NCI-H1417 treated with DMSO at 0.1 percent for 48 hours (cell line): ENCODE measurements at places on chromosomes 3 and 15.

GRCh38 chr3:103170651-103171050 lies 735.8 kb downstream of the ZPLD1 start:
- DNase-seq, result no peak

- DNase-seq, result no peak
These were observed 66.1 kb downstream of the KBTBD12 start for GRCh38 chr3:127981097-127981496.

DNA sequence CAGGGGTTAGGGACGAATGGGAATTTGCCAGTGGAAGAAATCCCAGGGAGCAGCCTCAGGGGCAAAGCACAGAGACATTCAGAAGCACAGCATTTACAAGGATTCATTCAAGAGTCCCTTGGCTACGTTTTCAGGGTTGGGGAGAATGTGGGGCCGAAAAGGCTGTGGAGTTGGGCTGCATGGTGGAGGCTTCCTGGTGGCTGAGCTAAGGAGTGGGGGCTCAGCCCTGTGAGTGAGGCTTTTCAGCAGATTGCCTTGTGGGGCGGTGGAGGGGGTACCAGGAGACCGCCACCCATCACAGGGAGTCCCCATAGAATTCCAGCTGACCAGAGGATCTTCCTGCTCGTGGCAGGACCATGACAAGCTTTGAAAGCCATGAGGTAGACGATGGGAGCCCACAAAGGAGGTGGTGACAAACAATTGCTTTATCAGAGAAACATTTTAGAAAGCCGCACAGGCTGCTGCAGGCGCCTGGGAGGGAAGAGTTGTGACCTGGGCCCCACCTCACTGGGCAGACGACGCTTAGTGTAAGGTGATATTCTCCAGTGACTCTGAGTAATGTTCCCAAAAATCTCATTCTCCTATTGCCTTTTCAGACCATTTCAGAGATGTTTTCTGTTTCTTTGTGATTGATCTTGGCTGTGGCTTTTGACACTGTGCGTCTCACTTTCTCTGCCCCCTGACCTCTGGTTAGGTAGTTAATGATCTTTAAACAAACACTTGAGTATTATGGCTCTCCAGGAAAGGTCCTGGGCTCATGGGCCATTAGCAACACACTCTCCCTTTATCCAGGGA lies 128.0 kb downstream of the DNAJB8 start:
- peak; percentile 19 for DNase-seq

GRCh38 chr3:61729038-61729634 lies 167.8 kb downstream of the PTPRG start:
- no peak for DNase-seq

DNA sequence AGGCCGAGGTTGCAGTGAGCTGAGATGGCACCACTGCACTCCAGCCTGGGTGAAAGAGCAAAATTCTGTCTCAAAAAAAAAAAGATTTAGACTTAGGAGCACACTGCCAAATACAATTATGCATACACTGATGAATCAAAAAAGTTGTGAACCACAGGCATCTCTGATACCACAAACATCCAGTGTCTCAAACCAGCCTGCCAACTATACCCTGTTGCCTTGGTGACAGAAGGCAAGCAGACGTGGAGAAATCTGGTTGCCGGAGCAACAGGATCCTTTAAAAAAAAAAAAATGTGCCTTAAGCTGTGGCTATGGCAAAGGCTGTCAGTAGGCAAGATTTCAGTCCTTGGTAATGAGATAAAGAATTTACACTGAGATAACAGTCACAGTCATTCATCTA lies 202.3 kb downstream of the NEK10 start:
- peak; percentile 0 for DNase-seq

DNA sequence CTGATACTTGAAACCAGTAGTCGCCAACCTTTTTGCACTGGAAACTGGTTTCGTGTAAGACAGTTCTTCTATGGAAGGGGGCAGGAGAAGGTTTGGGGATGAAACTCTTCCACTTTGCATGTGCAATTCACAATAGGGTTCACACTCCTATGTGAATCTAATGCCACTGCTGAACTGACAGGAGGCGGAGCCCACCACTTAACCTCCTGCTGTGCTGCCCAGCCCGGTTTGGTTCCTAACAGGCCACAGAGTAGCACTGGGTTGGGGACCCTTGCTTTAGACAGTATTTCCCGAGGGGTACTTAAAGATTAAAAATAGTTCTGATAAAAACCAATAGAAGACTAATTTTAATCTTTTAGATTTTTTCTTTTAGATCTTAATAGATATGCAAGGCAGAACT lies 11.1 kb downstream of the TFG start:
- DNase-seq, result no peak

GRCh38 chr3:13750731-13751130 lies 129.1 kb downstream of the WNT7A start:
- no peak for DNase-seq

GRCh38 chr3:10396931-10397330 lies 76.0 kb upstream of the SEC13 start:
- DNase-seq, result no peak

- no peak for DNase-seq
These were observed 89.9 kb downstream of the LRTM1 start for GRCh38 chr3:54837964-54838363.

GRCh38 chr15:77597804-77598453 lies 34.8 kb downstream of the LINGO1 start:
- no peak for DNase-seq

- no peak for DNase-seq
These were observed 78.1 kb upstream of the PRICKLE2 start for GRCh38 chr3:64303401-64303800.

GRCh38 chr15:58628206-58628947 lies 121.1 kb downstream of the ADAM10 start:
- DNase-seq, result no peak

DNA sequence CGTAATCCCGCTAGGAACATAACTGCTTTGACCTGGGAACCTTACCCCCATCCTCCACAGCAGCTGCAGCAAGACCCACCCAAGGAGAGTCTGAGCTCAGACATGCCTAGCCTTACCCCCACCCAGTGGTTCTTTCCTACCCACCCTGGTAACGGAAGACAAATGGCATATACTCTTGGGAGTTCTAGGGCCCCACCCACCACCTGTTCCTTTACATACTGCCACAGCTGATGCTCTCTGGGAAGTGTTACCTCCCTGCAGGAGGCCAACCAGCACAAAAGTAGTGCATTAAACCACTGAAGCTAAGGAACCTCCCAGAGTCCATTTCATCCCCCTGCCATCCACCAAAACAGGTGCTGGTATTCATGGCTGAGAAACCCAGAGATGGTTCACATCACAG lies 50.6 kb upstream of the AZI2 start:
- DNase-seq, result no peak

DNA sequence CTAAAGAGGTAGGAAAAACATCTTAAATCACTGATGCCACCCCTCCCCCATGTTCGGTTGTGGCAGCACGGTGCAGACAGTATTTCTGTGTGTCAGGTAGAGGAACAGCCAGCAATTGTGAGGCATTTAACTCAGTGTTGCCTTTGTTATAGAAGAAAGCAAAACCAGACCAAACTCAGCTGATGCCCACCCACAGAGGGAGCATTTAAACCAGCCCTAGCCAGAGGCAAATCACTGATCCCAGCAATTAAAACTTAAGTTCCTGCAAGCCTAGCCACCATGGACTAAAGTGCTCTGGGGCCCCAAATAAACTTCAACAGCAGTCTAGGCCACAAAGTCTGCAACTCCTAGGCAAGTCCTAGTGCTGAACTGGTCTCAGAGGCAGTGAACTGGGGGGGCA lies 94.5 kb downstream of the CFAP20DC start:
- no peak for DNase-seq

DNA sequence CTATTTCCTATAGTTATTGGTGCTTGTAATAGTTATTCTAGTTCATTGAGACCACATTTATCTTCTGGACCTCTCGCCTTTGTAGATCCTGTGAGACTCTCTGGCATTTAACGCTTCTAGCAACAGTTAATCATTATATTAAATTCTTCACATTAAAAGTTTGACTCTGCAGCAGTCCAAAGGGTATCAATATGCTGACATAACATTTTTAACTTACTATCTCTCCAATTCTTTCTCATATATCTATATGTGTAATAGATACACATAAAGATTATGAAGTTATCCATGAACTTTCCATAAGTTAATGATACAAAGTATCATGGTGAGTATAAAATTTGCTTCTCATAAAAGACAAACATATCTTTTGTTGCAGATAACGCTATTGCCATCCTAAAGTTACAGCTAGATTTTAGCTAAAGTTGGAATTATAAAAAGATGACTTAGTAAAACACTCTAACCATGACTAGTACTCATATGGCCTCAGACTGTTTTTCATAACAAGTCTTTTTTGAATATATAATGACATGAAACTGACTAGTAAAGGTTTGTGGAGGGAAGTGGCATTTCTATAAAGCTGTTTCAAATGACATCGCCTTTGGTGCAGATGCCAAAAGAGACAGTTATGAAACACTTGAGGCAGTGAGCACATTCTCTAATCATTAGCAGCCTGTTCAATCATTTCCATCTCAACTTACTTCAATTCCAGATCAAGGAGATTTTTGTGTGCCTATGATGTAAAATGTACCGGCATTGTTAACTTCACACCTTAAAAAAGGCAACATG lies 379.3 kb upstream of the CBLB start:
- DNase-seq, result no peak

- DNase-seq, result no peak
These were observed 28.1 kb downstream of the CCNL1 start for GRCh38 chr3:157131861-157132260.

- no peak for DNase-seq
These were observed 37.5 kb upstream of the IQSEC1 start for GRCh38 chr3:13110678-13111116.

GRCh38 chr15:78212546-78213424 lies 21.6 kb downstream of the ACSBG1 start:
- DNase-seq, result no peak

- DNase-seq, result no peak
These were observed 261.0 kb downstream of the ROBO1 start for GRCh38 chr3:79506751-79507150.

DNA sequence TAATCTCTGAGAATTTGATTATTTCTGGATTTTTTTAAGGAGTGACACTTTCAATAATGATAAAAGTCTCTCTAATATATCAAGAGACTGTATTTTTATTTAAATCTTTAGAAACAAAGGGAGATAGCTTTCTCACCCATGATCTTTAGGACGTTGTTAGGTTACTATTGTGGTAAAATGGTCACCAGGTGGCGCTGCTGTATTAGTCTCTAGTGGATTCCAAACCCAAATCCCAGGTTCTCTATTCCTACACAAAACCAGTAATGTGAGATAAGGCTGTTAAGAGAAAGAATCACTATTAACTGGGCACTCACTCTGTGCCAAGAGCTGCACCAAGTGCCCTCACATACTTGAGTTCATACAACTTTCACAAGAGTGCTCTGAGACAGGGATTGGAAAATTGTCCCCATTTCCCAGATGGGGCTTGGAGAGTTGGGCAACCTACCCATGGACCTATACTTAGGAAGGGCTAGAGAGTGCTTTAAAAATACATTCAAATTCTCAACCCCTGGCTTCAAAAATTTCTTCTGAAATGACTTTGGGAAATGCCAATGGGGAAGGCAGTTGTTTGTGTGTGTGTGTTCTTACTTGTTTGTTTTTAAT lies 593.4 kb upstream of the TGFBR2 start:
- peak; percentile 6 for DNase-seq

- DNase-seq, result no peak
These were observed 8.6 kb downstream of the SNRK start for GRCh38 chr3:43294975-43295374.

DNA sequence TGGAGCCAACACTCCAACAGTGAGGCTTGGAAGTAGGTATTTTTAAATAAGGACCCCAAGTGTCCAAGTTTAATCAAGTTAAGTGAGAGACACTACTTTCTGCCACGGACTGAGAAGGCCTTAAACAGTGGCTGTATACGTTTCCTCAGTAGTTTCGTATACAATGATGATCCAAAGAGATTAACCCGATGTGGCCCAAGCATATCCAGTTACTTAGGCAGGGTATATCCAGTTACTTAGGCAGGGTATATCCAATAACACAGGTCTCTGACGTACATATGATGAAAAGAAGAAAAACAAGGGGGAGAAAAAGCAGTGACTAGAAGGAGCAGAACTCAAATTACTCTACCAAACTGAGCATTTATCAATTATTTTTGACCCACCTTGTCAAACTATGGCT lies 591.4 kb downstream of the FOXP1 start:
- DNase-seq, result no peak

GRCh38 chr3:135576751-135577150 lies 388.8 kb upstream of the PPP2R3A start:
- peak; percentile 68 for DNase-seq

GRCh38 chr15:51004103-51004551 lies 90.6 kb downstream of the TNFAIP8L3 start:
- DNase-seq, result no peak

DNA sequence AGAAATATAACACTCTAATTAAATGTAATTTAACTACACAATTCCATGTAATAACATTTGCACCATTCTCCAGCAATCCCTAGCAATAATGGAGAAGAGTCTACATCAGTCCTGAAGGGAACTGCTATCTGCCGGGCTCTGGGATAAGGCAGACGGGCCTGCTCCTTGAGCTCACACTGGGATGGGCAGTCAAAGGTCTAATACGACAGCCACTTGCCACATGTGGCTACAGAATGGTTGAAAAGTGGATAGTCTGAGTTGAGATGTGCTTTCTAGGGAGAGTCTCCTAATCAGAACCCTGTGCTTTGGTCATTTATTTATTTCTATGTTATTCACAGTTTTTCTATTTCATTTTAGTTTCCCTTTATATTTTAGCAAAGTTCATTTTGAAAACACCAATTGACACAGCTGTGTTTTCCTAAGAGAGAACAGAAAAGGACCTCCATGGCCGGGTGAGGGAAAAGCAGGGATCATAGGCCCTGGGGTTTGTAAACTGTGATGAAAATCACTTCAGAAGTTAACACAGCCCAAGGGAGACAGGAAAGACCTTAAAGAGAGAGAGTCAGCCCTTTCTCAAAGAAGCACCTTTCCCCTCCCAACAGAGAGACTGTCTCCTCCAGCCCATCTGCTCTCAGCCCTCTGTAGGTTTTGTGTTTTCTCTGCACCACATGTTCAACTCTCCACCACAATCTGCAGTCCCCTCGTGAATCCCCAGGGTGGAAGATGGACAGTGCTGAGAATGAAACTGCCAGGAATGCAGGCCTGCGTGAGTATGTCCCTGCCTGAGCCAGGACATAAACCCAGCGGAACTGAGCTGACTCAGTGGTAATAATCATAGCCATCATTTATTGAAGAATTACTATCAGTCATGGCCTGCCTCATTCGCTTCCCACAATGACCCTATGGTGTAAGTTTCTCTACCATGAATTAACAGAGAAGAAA lies 11.6 kb downstream of the FSIP1 start:
- no peak for DNase-seq

GRCh38 chr15:50798684-50799083 lies 33.2 kb upstream of the SPPL2A start:
- DNase-seq, result no peak

GRCh38 chr3:117630885-117631284 lies 921.3 kb downstream of the TUSC7 start:
- no peak for DNase-seq
